ENCODE measurements at places on chromosomes 3 and 15. TPM values are rescaled to one million over a fixed set of nuclear protein-coding genes. Genes with fewer than 3 reads are reported as not detected.

Gene CLDN11
- total RNA-seq = 0.15 TPM

Gene MORC1
- not detected for total RNA-seq

Gene LRRC31
- total RNA-seq = not detected

Gene COX17
- total RNA-seq = 103 TPM

Gene OR5K4
- total RNA-seq = not detected

Gene WDR72
- total RNA-seq = 8.3 TPM

Gene HDAC11
- 8.2 TPM for total RNA-seq

Gene CDAN1
- total RNA-seq = 6.2 TPM

Gene NECTIN3
- total RNA-seq = 23.2 TPM

Gene MRPL47
- 36.2 TPM for total RNA-seq

Gene MIX23
- total RNA-seq = 44.8 TPM

Gene DPPA2
- not detected for total RNA-seq

Gene TAMM41
- 23.1 TPM for total RNA-seq

Gene UQCC5
- total RNA-seq = 63.3 TPM

Gene MNS1
- total RNA-seq = 3.0 TPM

Gene GRAMD2A
- total RNA-seq = 0.26 TPM

Gene TP63
- 0.18 TPM for total RNA-seq

Gene SLC9C1
- not detected for total RNA-seq

Gene SOX14
- total RNA-seq = not detected

Gene CAPN7
- 25.6 TPM for total RNA-seq

Gene REC114
- not detected for total RNA-seq

Gene PROK2
- not detected for total RNA-seq

Gene PCLAF
- 269 TPM for total RNA-seq

Gene ROBO2
- not detected for total RNA-seq

Gene CSNK1G1
- total RNA-seq = 16.1 TPM

Gene APOD
- 1.8 TPM for total RNA-seq

Gene TMEM62
- 8.6 TPM for total RNA-seq

Gene CEMIP
- total RNA-seq = 1.0 TPM
